ENCODE measurements at places on chromosomes 11 and 22. TPM values are rescaled to one million over a fixed set of nuclear protein-coding genes. Genes with fewer than 3 reads are reported as not detected.
A peak's percentile ranks its signal among the peaks of the same experiment; 100 is the strongest.

- no peaks in the 10 kb centered on the region for H3K4me1 ChIP-seq
- H3K27ac ChIP-seq, result no peak overlapping the region
- no peaks in the 10 kb centered on the region for H3K36me3 ChIP-seq
- no peak for DNase-seq
- no peak overlapping the region for H3K4me3 ChIP-seq
Observed at GRCh38 chr11:81573367-81573766, 1160.3 kb downstream of the FAM181B start.

- H3K27me3 ChIP-seq, result no peaks in the 10 kb centered on the region
- DNase-seq, result peak; percentile 62
- H3K27ac ChIP-seq, result no peak overlapping the region
- H3K36me3 ChIP-seq, result no peaks in the 10 kb centered on the region
- no peak overlapping the region for H3K4me3 ChIP-seq
- peaks cover 10% of the 10 kb centered on the region for H3K4me1 ChIP-seq
Observed at GRCh38 chr11:119858288-119858687, 129.3 kb upstream of the NECTIN1 start.

- no peak for DNase-seq
- H3K4me1 ChIP-seq, result peaks cover 14% of the 10 kb centered on the region
- no peaks in the 10 kb centered on the region for H3K27me3 ChIP-seq
- H3K4me3 ChIP-seq, result no peak overlapping the region
- no peaks in the 10 kb centered on the region for H3K36me3 ChIP-seq
Observed at GRCh38 chr11:75602951-75603350, 40.9 kb downstream of the SERPINH1 start.

DNA sequence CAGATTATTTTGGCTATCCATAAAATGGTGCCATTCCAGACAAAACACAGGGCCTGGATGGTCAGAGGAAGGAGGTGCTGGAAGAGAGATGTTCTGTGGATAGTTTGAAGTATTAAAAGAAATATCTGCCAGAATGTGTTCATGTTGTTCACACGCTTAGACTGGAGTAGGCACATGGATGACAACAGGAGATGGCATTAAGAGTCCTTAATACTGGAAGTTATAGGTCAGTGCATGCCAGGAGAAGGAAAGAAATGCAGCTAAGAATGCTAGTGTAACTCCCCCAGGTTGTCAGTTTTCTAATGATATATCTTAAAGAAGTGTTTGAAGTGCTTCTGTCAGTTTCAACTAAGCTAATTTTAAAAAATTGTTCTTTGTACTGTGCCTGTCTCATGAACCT, 20.2 kb downstream of the KREMEN1 start:
- no peak overlapping the region for H3K27ac ChIP-seq
- DNase-seq, result no peak
- H3K27me3 ChIP-seq, result no peaks in the 10 kb centered on the region
- H3K4me3 ChIP-seq, result no peak overlapping the region

- H3K4me3 ChIP-seq, result no peak overlapping the region
- H3K27me3 ChIP-seq, result no peaks in the 10 kb centered on the region
- no peaks in the 10 kb centered on the region for H3K36me3 ChIP-seq
- peak; percentile 97 for DNase-seq
- peak overlapping the region; percentile 71 for H3K27ac ChIP-seq
Observed at GRCh38 chr11:126113515-126113957, 50.9 kb upstream of the CDON start.

- H3K36me3 ChIP-seq, result no peaks in the 10 kb centered on the region
- no peak overlapping the region for H3K27ac ChIP-seq
- DNase-seq, result no peak
Observed at GRCh38 chr11:112751329-112751728, 209.9 kb upstream of the NCAM1 start.

- H3K4me1 ChIP-seq, result no peaks in the 10 kb centered on the region
- H3K36me3 ChIP-seq, result peaks cover 47% of the 10 kb centered on the region
- no peak overlapping the region for H3K4me3 ChIP-seq
- DNase-seq, result no peak
- H3K27me3 ChIP-seq, result no peaks in the 10 kb centered on the region
Observed at GRCh38 chr11:75456596-75457183, 23.7 kb upstream of the KLHL35 start.

DNA sequence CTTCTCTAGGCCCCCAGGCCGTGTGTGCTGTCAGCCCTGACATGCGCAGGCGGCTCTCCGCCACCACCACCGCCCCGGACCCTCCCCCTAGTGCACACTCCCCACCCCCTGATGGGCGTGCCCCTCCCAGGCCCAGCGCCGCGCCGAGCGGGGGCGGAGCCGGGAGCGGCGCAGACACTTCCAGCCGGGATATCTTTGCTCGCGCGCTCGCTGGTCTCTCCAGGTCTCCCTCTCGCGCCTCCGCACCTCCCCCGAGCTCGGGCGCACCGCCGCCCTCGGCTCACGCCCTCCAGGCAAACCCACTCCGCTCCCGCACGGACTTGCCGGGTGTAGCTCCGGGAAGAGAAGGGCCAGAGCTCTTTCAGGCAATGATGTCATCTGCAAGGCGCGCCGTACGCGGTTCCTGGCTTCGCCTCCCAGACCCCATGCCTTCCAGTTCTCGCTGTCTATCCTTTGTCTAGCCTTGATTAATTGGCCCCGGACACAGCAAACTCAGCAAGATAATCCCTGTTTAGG, at the start of gene SCN3B:
Gene SCN3B, minus strand, starts transcription at position 59 of the 516 bp plus-strand sequence. CDS start 823 bp downstream, outside the sequence.
- peaks cover 34% of the 10 kb centered on the region for H3K27me3 ChIP-seq
- H3K36me3 ChIP-seq, result no peaks in the 10 kb centered on the region
- peak within 1 kb of the TSS; percentile 49 for H3K27ac ChIP-seq
- H3K4me3 ChIP-seq, result peak within 1 kb of the TSS; percentile 58
- H3K4me1 ChIP-seq, result peaks cover 15% of the 10 kb centered on the region

GRCh38 chr11:119460097-119460496, 37.1 kb upstream of the THY1 start:
- no peak overlapping the region for H3K4me3 ChIP-seq
- peak overlapping the region; percentile 46 for H3K27ac ChIP-seq
- H3K36me3 ChIP-seq, result no peaks in the 10 kb centered on the region

DNA sequence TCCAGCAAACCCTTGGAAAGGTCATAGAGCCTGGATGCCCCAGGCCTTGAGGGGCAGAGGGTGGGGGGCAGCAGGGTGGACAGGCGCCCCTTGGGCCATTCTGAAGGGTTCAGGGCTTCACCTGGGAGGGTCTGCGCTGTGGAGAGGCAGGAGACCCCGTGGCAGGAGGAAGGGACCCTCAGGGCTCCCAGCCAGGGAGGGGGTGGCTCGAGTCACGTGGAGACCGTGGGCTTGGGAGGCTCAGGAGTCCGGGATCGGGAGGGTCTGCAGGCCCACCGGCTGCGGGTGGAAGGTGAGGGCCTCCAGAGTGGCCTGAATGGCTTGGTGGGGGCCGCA, 48.5 kb upstream of the A4GALT start:
- no peaks in the 10 kb centered on the region for H3K27me3 ChIP-seq
- no peak overlapping the region for H3K4me3 ChIP-seq
- DNase-seq, result no peak
- H3K36me3 ChIP-seq, result no peaks in the 10 kb centered on the region

Gene NNMT
- 4.0 TPM for polyA plus RNA-seq

- peaks cover 57% of the 10 kb centered on the region for H3K4me1 ChIP-seq
- peaks cover 22% of the 10 kb centered on the region for H3K36me3 ChIP-seq
- H3K27ac ChIP-seq, result peak overlapping the region; percentile 85
- no peak for DNase-seq
- H3K4me3 ChIP-seq, result peak overlapping the region; percentile 90
- H3K27me3 ChIP-seq, result no peaks in the 10 kb centered on the region
Observed at GRCh38 chr22:31629741-31630184, 32.3 kb downstream of the PISD start.

DNA sequence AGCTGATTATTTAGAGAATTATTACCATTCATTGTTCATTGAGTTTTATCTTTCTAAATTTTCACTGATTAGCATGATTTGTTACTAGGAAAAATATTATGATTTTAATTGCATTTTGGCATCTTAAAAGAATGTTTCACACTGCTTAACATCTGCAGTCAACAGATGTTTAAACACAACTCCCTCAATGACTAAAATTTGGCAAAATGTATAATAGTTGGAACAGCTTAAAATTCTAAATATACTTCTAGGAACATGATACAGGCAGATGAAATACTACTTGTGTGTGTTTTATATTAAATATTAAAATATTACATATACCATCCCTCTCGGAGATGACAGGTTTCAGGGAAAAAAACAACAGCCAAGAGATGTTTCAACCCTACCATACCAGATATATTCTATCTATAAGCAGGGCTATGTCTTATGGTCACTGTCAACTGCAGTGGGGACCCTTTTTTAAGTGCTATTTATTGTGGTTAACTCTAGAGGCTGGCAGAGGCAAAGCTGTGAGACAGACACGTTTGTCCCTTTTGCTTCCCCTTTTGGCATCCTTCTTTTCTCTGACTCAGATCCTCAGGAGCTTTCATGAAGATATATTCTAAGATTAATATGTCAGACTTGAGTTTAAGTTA, 81.9 kb downstream of the BDNF start:
- H3K4me3 ChIP-seq, result no peak overlapping the region
- no peaks in the 10 kb centered on the region for H3K27me3 ChIP-seq
- no peaks in the 10 kb centered on the region for H3K4me1 ChIP-seq
- H3K36me3 ChIP-seq, result no peaks in the 10 kb centered on the region

GRCh38 chr11:124762105-124762623, at the start of gene ESAM:
TSS of gene ESAM (minus strand) at chr11:124762290. CDS start at chr11:124762154, 136 bp downstream.
- H3K27me3 ChIP-seq, result peaks cover 58% of the 10 kb centered on the region
- DNase-seq, result peak; percentile 47
- peak within 1 kb of the TSS; percentile 43 for H3K4me3 ChIP-seq
